ENCODE measurements at places on chromosomes 4 and X.
A peak's percentile ranks its signal among the peaks of the same experiment; 100 is the strongest.

DNA sequence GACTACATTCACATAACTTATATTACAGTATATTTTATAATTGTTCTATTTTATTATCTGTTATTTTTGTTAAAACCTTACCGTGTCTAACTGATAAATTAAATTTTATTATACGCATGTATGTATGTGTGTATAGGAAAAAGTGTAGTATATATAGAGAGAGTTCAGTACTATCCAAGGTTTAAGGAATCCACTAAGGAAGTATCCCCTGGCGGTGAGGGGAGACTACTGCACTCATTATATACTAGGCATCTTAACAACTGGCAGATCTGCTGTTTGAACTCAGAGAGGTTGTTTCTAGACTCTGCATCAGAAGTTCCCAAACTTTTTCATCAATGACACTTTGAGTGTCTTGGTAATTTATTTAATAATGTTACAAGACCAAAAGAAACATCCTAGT is 70.9 kb downstream of the NDST4 start:
- DNase-seq: no peak

DNA sequence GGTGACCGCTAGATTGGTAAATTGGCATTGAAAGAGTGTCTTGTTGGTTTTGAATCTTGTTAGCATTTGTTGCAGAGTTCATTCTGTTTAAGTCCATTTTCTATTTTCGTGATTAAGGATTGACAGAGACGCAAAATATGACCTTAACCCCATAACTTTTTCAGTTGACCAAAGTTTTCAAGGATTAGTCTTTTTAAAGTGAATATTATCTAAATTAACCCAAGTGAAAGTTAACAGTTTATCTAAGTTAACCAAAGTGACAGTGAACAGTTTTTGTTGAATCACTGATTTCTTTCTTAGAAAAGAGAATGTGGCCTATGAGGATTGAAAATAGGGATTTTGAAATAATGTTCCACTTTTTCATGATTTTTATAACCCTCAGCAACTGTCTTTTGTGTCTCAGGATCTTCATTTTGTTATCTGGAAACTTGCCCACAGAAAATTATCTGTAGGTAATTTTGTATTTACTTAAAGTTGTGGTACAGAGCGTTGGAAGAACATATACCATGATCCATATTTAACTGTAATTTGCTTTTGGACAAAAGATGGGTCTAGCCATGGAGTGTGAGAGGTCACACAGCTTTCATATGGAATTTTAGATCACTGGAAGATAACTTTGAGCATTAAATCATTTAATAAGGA is 3.3 kb downstream of the CPEB2 start:
- DNase-seq: no peak

DNA sequence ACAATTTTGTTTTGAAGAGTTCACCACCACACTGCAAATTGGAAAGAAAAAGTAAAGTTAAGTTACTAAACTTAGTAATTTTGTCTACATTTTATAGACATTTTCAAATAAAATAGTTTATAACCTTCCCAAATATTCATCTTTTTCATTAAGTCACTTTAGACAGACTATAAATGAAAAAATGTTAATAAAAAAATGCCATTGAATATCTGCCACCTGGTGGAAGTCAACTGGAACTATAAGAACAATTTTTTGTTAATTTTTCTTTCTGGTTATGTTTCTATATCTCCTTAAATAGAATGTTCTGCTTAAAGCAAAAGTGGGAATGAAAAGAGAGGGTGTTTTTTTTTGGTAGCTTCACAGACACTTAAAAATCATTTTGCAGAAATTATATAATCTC is 534.4 kb upstream of the PCDH10 start:
- DNase-seq: no peak

DNA sequence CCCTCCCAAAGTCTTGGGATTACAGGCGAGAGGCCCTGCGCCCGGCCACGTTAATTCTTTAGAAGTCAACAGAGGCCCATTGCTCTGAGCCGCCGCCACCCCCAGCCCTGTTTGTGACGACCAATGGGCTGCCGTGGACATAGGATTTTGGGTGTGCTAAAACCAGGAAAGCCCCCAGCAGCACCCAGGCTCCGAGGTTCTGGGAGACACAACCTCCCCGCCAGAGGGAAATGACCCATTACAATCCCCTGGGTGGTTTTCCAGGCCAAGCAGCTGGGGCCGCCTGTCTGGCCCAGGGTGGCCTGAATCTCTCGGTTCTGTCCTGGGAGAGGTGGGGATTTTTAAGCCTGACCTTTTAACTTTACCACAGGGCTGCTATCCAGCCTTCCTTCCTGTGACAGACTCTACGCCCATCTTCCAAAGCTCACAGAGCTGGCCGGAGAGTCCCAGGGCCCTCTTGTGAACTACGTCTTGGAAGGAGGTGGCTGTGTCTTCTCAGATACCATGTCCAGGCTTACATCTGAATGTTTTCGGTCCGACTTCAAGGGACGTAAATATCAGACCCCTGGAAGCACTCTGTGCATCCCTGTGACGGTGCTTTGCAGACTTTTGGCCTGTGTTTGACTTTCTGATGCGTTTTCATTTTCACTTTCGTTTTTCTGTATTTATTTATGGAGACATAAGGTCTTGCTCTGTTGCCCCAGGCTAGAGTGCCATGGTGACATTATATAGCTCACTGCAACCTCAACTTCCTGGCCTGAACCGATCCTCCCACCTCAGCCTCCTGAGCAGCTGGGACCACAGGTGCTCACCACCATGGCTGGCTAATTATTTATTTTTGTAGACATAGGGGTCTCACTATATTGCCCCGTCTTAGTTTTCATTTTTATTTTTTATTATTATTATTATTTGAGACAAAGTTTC is 36.0 kb downstream of the P2RY8 start:
- DNase-seq: no peak

DNA sequence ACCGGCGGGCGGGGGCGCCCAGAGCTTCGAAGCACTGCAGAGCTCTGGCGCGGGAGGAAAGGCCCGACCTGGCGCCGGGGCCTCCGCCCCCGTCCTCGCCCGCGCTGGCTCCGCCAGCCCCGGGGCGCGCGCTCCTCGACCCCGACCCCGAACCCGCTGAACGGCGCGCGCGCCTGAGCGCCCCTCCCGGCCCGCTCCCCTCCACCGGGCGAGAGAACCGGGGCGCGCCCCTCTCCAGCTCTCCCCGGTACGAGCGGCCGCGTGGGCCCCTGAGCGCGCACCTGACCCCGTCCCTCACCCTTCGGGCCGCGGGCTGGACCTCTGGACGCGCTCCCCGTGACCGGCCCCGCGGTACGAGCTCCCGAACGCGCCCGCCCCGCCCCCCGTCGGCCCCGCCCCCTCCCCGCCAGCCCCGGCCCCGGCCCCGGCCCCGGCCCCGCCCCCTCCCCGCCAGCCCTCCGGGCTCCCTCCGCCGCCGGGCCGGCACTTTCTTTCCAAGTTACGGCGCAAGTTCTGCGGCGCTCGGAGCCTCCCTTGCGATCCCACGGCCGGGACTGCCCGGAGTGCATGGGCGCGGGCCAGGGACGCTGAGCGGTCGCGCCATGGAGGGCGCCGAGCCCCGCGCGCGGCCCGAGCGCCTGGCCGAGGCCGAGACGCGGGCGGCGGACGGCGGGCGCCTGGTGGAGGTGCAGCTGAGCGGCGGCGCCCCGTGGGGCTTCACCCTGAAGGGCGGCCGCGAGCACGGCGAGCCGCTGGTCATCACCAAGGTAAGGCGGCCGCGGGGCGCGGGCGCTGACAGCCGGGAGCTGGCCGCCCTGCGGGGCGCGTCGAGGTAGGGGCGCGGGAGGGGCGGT is at the start of gene SHROOM2:
SHROOM2 (plus strand) TSS at position 486 of the 854 bp plus-strand sequence; CDS start at position 603, 117 bp downstream.
- no peak for DNase-seq

- no peak for DNase-seq
These were observed 155.2 kb downstream of the SMIM20 start for GRCh38 chr4:26069218-26069617.

DNA sequence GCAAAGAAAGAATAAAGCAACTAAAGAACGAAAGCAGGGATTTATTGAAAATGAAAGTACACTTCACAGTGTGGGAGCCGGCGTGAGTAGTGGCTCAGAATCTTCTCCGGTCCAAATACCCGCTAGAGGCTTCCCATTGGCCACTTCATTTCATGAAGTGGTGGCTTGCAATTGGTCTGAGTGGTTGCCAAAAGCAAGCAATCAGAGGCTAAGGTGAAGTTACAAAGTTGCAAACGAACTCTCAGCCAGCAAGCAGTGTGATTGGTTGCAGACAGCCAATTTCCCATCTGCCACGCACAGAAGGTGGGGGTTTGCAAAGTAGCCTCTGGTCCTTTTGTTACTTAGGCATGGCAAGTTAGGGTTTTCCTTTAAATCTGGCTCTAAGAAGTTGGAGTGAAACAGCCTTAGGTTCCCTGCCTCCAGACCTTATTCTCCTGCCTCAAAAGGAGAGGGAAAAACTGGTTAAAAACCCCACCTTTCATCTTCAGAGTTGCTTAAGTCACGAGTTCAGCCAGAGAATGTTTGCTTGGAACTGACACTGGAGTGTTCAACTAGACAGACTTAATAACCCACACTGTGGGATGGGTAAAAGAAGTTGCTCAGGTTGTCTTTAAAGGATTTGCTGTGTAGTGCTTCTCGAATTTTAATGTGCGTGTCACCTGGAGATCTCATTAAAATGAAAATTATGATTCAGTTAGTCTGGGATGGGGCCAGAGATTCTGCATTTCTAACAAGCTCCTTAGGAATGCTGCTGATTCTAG is 6.9 kb upstream of the CLOCK start:
- DNase-seq: no peak

- no peak for DNase-seq
These were observed 61.6 kb downstream of the KIT start for GRCh38 chr4:54719378-54719777.

DNA sequence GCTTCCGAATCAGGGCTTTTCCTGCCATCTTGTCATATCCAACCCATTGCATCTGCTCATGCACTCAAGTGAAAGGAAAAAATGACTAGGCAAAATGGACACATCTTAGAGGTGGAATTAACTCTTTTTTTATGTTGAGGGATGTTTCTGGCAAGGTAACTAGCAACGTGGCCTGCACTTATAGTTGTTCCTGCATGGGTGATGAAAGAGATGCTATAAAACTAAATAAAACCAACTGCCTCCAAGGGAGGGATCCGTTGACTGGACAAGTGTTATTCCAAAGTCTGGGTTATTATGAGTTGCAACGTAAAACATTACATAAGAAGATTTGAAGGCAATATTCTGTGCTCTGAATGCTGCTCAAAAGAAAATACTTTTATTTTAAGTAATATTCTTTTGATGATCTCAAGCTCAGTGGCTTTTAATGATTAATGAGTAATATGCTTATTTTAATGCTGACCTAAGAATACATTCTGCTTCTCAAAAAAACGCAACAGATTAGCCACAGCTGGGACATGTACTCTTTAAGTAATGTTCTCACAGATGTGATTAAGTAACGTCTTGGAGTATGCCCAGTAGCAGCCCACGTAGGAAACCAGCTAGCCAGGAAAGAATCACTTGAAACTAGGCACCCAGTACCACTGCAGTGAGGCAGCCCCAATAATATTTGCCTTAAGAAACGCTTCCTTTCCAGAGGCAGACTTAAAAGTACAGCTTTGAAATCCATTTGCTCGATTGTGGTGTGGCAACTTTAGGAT is 27.4 kb downstream of the KLF3 start:
- DNase-seq: no peak

GRCh38 chr4:74608151-74608949 is 163.4 kb downstream of the AREG start:
- DNase-seq: no peak

- DNase-seq: peak; percentile 41
These were observed 2.1 kb downstream of the ELOVL6 start for GRCh38 chr4:110196206-110196870.

GRCh38 chr4:112318239-112319142 is 21.3 kb downstream of the ALPK1 start:
- DNase-seq: no peak

DNA sequence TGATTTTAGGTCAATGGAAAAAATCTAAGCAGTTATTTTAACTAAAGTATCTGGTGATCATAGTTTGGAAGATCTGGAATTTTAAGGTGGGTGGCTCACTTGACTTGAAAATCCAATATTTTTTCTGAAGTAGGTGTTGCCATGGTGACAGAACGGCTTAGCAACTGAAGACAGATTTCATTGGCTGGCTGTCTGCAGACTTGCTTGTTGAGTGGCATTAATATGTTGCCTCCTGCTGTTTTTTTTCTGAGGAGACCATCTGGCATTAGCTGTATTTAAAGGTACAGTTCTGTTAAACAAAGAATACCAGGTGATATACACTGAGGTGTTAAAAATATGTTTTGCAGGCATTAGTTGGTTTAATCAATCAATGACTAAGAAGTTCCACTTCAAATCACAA is 19.8 kb downstream of the CPE start:
- no peak for DNase-seq

GRCh38 chr4:174763454-174764104 is 65.5 kb downstream of the GLRA3 start:
- no peak for DNase-seq

- no peak for DNase-seq
These were observed 10.5 kb downstream of the KLF3 start for GRCh38 chr4:38674258-38675144.

GRCh38 chr4:55947254-55947882 is 1.4 kb upstream of the CEP135 start:
- DNase-seq: no peak

GRCh38 chr4:145957302-145957701 is 18.7 kb upstream of the ZNF827 start:
- no peak for DNase-seq

- no peak for DNase-seq
These were observed 15.6 kb downstream of the ATP2B3 start for GRCh38 chrX:153533091-153533490.

DNA sequence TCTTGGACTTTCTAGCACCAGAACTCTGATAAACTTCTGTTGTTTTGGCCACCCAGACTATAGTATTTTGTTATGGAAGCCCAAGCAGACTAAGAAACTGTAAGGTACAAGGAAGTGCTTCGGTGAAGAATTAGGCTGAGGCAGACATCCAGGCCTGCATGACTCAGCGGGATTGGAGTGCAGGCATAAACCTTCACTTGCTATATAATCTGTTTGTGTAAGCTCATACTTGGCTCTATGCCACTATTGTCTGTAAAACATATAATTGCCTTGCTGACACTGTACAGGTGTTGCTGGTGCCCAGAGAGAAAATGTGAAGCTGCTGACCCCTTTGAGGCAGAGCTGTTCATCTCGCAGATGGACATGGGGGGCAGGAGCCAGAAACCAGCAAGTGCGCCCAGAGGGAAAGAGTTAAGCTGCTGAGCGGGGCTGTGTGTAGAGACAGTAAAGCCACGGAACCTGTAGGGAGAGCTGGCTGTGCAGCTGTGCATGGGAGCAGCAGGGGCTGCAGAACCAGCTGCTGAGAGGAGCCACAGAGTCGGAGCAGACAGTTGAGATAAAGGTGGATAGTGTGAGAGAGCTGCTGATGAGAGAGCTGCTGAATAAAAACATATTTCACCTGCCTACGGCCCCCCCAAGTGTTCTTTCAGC is 96.2 kb downstream of the RBM46 start:
- no peak for DNase-seq

GRCh38 chr4:82599336-82599735 is 37.5 kb upstream of the TMEM150C start:
- DNase-seq: no peak

DNA sequence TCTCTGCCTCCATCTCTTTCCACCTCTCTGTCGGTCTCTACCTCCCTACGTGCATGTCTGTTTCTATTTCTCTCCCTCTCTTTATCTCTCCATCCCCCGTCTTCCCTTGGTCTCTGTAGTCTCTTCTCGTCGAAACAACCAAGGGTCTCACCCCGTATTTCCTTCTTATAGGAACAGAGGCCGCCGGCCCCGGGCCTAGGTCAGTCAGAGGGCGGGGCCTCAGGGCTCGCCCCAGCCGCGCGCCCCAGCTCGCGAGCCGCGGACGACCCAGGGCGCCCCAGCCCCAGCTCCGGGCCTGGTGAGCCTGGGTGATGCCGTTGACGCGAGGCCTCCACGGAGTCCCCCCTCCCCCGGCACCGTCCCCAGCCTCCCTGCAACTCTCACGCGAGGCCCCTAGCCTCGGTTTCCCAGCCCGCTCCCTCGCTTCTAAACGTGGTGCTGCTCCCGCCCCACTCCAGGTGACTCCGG is 6.6 kb downstream of the TIMM17B start:
- no peak for DNase-seq
